ENCODE measurements at places on chromosomes 1 and 21.

GRCh38 chr1:246735735-246736134, 11.5 kb downstream of the SCCPDH start:
- no peak for DNase-seq

DNA sequence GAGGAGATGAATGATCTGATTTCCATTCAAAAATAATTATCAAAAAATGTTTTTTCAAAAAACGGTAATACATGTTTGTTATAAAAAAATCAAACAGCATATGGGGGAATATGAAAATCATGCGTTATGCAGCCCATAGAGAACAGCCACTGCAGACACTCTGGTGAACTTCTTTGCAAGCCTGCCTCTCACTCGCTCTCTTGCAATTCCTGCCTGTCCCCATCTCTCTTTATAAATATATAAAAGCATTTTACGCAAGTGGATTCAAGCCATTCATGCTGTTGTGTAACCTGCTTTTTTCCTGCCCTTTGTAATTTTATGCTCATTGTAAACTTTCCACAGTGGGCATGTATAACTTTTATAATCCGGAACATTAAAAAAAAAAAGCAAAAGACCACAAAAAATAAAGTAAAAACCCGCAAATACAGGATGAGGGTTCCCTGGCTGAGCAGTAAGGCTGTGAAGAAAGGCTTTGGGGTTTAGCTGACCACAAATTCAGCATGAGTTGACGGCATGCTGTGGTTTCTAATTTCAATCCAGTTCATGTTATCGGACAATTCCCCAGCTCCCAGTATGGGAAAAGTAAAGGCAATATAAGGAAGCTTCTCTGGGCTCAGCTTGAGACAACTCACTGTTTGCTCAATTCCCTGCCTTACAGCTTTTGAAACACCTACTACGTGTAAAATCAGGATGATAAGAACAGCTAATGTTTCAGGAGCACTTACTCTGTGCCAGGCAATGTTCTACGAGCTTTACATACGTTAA, 52.8 kb upstream of the ZBTB40 start:
- DNase-seq, result no peak

DNA sequence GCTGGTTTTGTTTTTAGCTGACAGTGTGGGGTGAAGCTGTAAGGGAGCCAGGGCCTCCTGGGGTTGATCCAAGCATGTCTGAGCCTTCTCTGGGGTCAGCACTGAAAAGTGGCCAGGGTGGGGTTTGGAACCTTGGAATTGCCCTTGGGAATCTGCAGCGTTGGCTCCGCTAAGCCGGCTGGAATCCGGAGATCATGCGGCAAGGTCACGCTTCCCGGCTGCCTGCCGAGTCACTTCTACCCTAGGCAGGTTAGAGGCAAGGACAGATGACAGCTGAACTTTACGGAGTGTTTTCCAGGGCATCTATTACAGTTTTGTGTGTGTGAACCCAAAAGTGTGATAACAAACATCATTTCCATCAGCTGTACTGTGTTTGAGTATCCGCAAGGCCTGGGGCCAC, 17.1 kb downstream of the ABCG1 start:
- no peak for DNase-seq

DNA sequence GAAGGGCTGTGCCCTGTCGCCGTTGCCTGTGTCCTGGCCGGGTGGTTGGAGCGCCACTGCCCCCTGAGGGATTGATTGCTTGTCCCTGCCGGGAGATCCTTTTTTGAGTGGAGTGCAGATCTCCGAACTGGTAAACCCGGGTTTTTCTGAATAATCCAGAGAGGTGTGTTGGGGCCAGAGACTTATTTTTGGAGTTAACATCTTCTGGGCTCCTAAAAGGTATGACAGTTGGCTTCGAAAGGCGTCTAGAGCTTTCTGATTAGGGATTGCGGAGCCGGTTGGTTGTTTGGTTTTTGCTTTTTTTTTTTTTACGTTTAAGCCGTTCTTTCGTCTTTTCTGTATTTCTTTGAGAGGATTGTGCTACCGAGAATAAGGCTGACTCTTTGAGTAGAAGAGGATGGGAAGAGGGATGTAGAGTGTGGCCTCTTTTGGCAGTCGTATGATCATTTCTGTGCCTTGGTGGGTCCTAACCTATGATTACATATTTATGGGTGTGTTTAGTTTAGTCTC, 756 bp downstream of the RLF start:
- no peak for DNase-seq

DNA sequence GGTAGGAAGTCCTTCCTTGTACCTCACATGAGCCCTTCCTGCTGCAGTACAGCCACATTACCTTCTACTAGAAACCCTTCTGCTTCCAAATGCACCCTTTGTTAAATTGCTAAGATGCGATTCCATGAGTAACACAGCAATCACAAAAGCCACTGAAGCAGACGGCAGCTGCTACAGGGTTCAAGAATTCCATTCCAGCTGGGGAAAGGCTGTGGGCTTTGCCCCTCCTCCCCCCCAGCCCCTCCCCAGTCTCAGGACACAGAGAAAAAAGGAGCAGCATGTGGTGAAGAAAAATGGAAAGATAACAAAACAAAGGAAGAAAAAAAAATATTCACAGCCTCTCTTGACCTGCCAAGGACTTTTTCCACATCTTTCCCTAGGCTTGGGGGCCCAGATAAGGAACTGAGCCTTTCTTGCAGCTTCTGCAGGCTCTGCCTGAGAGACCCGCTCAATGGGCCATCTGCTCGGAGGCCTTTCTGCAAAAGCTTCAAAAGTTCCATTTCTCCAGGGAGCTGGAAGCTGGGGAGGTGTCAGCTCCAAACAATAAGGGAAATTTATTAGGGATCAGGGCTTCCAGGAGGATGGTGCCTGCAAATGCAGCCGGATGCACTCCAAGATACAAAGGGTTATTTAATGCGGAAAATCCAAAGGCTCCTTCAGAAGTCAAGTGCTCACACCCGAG, 72.1 kb downstream of the SYT2 start:
- no peak for DNase-seq

GRCh38 chr1:28976248-28976647, 61.9 kb downstream of the EPB41 start:
- DNase-seq, result no peak

DNA sequence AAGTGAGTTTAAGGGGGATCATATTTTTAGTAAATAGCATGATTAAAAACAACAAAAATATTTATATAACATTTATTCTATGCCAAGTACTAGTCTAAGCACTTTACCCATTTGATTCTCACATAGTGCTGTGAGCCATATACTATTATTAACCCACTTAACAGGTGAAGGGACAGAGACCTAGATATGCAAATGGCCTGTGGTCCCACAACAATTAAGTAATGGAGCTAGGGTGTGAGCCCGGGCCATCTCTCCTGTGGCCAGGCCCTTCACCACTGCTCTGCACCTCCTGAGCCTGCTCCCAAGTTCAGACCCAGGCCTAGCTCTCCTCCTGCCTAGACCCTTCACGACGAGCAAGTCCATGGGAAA, 537 bp downstream of the ASCL5 start:
- no peak for DNase-seq

DNA sequence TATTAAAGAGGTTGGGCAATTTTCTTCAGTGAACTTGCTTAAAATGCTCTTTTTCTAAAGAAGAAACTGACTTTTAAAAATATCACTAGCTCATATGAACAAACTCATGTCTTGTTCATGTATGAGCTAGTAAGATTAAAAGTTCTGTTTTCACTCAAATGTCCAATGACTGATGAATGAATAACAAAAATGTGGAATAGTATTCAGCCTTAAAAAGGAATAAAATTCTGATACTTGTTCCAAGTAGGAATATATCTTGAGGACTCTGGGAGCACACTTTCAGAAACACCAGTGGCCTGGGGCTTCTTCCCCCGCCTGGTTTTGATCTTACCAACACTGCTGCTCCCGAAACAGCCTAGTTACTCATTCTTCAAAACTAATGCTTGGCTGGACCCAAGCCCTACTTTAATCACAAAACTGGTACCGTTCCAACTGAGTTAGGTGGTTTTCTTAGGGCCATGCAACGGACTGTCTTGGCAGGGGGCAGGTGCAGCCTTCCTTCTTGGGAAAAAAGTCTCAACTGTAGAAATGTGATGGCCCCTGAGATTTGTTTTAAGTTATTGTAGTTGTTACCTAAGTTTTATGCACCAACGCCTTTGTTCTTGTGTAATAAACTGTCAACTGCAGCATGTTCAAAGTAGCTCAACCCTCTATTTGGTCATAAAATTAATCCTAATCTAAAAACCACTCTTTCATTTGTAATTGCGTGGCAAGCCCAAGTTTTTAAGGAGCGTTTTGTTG, 116.0 kb downstream of the ETS2 start:
- no peak for DNase-seq

- no peak for DNase-seq
Observed at GRCh38 chr1:24737368-24738117, 7.7 kb upstream of the CLIC4 start.

- DNase-seq, result no peak
Observed at GRCh38 chr21:29443411-29444010, 144.8 kb downstream of the BACH1 start.
